ENCODE measurements at places on chromosomes 7 and 10. TPM values are rescaled to one million over a fixed set of nuclear protein-coding genes. Genes with fewer than 3 reads are reported as not detected.

DNA sequence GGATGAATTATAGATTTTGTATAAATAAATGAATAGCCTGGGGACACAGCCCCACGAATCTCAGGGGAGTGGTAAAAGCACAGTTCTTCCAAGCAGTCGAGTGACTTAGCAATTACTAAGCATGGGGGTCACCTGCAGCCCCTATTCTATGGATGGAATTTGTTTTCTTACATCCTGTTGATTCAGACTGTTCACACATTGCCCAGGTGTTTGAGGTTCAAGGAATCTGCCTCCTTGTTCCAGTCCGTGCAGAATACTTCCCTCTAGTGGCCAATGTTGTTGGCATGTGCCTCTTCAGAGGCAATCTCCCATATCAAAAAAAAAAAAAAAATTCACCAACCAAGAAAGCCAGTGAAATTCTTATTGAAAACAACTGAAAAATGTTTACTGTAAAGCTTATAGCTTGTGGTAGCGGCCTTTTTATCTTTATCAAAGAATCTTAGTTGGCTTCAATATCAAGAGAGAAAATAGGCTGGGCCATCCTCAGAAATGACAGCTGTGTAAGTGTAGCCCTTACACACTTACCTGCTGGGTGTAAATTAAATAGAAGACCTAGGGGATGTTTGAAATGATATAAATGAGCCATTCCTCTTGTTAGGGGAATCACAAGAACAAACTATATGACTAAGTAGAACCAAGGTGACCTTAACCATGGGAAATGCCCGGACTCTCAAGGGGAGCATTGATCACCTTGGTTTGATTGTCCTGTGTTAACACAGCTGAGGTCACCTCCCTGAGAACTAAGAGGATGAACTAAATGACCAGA is 7.8 kb downstream of the LIPM start:
- H3K27ac ChIP-seq = no peak overlapping the region
- no peak for DNase-seq
- peaks cover 10% of the 10 kb centered on the region for H3K4me1 ChIP-seq
- H3K36me3 ChIP-seq = no peaks in the 10 kb centered on the region
- peaks cover 7% of the 10 kb centered on the region for H3K27me3 ChIP-seq

DNA sequence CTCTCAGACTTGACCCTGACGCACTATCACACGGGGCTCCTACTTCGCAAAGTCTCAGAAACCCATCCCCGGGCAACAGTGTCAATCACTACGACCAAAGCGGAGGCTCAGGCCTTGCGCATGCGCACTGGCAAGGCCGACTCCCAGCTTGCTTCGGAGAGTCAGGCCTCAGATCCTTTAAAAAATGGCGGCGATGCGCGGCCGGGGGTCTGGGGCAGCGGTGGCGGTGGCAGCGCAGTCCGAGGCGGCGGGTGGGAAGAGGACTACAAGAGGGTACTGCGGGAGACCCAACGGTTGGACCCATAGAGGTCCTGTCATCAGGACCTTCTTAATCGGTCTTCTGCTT is 196.9 kb downstream of the ZNF716 start:
- H3K4me1 ChIP-seq = no peaks in the 10 kb centered on the region
- DNase-seq = no peak
- no peaks in the 10 kb centered on the region for H3K36me3 ChIP-seq
- H3K4me3 ChIP-seq = no peak overlapping the region
- H3K27ac ChIP-seq = no peak overlapping the region
- no peaks in the 10 kb centered on the region for H3K27me3 ChIP-seq

GRCh38 chr7:102883098-102883860 is 29.5 kb upstream of the LRRC17 start:
- H3K27ac ChIP-seq = no peak overlapping the region
- DNase-seq = no peak
- no peaks in the 10 kb centered on the region for H3K36me3 ChIP-seq
- H3K27me3 ChIP-seq = no peaks in the 10 kb centered on the region

- no peaks in the 10 kb centered on the region for H3K36me3 ChIP-seq
- no peak for DNase-seq
- no peak overlapping the region for H3K4me3 ChIP-seq
- no peaks in the 10 kb centered on the region for H3K4me1 ChIP-seq
- H3K27ac ChIP-seq = no peak overlapping the region
Observed at GRCh38 chr10:60008816-60009215, 102.5 kb upstream of the CCDC6 start.

GRCh38 chr10:32961343-32961894 is 3.4 kb upstream of the ITGB1 start:
- no peaks in the 10 kb centered on the region for H3K36me3 ChIP-seq
- peak overlapping the region; percentile 85 for H3K27ac ChIP-seq
- H3K4me3 ChIP-seq = peak overlapping the region; percentile 18
- DNase-seq = no peak

GRCh38 chr10:132613566-132614348 is 76.2 kb downstream of the INPP5A start:
- DNase-seq = peak; percentile 72
- no peak overlapping the region for H3K27ac ChIP-seq
- H3K4me1 ChIP-seq = no peaks in the 10 kb centered on the region

DNA sequence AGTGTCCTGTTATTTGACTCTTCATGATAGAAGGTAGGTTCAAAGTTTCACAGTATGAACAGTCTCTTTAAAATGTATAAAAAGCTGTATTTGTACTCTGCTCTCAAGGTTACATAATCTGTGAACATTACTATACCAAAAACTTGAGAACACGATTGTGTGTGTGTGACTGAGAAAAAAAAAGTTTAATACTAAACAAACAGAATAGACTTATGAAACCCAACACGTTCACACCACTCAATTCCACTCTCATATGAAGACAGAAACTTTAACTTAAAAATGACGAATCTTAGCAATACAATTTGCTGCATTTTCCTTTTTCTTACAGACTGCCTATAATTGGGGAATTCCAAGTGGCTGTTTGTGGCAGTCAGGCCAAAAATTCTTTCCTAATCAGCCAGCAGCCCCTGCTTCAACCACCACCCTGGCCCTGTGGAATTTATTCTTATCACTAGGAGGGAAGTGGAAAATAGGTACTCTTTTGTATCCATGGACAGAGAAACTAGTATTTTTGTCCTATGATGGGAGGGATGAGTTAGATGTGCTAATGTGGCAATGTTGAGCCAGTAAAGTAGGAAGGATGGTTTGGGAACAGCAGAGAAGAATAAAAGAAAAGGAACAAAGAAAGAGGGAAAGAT is 42.8 kb downstream of the MINDY3 start:
- no peaks in the 10 kb centered on the region for H3K27me3 ChIP-seq
- H3K27ac ChIP-seq = no peak overlapping the region
- H3K4me3 ChIP-seq = no peak overlapping the region
- H3K4me1 ChIP-seq = no peaks in the 10 kb centered on the region

The SFMBT2 gene
- total RNA-seq = under 0.01 TPM

Data from osteoblast (primary cell).